ENCODE measurements at places on chromosomes 1 and 21.
A peak's percentile ranks its signal among the peaks of the same experiment; 100 is the strongest.

GRCh38 chr1:93844262-93845045 is 34.6 kb downstream of the DNTTIP2 start:
- peak; percentile 68 for DNase-seq

GRCh38 chr1:206923009-206923960 is 1.5 kb upstream of the FCMR start:
- DNase-seq: no peak

DNA sequence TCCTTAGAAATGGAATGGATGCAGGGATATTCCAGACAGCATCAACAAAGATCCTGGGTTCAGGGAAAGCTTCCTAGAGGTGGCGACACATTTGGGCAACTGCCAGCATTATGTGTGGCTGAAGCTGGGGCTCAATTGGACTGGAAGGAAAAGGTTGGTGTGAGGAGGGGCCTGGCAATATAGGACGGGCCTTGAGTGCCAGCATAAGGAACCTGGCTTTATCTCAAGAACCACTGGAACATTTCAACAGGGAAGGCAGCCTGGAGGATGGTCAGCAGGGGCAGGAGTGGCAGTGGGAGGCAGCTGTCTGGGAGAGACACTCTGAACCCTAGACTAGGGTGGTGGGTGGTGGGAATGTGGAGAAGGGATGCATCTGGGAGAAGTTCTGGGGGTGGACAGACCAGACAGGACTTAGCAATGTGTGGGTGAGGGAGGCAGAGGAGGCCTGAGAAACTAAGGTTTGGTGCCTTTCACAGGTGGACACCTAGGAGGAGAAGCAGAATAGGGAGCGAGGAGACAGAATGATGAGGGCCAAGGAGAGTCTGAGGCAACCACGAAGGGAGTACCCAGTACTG is 3.5 kb downstream of the SH3BGRL3 start:
- no peak for DNase-seq

DNA sequence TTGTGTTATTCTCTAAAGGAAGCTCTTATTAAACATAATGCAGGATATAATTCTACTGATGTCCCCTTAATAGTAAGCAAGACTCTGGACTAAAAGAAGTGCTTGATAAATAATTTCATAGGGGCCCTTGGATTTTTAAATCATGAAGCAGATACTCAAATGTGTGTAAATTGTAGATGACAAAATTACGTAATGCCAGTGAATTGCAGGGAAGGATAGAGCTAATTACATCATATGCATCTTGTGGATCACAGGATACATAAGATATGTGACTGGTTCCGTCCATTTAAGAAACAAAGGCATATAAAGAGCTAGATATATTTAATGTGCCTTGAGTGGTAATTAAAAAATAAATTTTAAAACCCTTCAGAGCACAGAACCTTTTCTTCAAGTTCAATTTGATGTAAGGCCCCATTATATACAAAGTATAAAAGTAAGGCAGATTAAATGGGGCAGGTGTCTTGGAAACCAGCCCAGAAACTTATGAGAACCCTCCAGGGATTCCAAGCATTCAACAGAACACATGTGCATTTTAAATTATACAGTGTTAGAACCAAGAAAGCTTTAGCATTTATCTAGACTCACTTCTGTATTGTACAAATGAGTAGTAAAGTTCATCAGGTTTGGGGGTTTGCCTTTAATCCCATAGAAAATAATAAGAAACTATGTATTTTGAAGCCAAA is 190.4 kb downstream of the NCAM2 start:
- no peak for DNase-seq

GRCh38 chr21:44442266-44443125 is 12.8 kb upstream of the LRRC3 start:
- DNase-seq: no peak

DNA sequence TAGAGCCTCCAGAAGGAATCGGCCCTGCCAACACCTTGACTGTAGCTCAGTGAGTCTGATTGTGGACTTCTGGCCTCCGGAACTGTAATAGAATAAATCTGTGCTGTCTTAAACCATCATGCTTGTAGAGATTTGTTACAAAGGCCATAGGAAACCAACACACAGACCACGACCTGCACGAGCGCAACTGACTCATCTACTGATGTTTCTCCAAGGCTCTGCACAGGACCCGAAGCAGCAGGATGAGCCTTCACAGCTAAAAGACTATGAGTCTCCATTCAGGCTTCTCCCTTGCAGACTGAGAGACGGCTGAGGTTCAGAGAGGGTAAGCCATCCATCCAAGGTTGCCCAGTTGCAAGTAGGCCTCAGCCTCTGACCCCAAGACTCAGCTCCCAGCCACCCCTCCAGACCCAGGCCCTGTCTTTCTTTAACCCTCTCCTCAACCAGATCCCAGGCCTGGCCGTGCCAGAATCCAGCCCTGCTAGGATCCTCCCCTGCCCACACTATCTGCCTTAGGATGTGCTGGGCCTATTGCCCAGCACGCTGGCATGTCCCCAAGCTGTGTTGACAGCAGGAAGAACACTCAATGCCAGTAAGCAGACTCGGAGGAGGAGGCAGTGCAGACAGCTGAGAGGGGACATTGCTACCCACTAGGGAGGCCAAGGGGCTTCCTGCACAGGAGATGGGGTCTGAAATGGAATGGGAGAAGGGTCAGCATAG is 109.0 kb downstream of the HMGB4 start:
- no peak for DNase-seq

DNA sequence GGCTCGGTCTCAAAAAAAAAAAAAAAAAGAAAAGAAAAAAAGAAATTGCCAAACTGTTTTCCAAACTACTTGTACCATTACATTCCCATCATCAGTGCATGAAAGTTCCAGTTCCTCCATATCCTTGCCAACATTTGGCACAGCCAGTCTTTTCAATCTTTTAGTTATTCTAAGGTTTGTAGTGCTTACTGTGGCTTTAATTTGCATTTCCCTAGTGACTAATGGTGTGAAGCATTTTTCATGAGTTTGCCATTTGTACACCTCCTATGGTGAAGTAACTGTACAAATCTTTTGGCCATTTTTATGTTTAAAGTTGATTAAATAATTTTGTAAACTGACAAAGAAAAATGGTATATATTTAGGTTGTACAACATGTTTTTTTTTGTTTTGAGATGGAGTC is 70.7 kb downstream of the DEGS1 start:
- no peak for DNase-seq

DNA sequence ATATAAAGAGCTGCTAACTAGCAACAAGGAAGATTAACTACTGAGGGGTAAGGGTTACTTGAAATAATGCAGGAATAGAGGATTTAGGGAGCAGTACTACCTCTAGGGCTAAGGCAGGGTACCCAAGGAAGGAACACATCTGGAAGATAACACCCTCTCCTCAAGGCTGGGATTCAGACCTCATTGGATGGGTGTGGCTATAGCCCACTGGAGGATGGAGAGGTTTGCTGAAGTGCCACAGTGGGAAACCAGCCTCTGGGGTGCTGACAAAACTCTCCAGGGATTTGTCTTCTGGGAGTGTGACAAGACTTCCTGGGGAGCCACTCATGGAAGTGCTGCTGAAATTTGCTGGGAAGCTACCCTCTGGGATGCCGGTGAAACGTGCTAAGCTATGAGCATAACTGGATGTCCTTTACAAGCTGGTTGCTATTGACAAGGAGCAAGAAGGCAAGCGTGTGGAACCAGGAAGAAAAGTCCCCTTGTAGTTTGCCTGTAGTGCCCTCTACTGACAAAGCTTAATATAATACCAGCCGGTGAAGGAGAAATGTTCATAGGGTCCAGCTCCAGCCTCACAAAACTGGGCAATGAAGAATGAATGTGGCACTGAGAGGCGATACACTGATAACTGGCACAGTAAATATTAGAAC is 122.8 kb upstream of the USP24 start:
- peak; percentile 66 for DNase-seq

DNA sequence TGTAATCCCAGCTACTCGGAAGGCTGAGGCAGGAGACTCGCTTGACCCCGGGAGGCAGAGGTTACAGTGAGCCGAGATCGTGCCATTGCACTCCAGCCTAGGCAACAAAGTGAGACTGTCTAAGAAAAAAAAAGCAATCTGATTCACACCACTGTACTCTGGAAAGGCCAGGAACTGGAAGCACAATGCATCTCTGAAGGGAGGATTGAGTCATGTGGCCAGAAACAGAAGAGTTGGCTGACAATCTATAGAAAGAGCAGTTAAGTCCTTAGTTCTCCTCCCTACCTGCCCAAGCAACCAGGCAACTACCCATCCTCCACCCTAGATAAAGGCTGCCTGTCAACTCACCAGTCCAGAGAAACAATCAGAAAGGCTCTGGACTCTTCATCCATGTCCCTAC is 45.9 kb downstream of the PIK3R3 start:
- DNase-seq: no peak

DNA sequence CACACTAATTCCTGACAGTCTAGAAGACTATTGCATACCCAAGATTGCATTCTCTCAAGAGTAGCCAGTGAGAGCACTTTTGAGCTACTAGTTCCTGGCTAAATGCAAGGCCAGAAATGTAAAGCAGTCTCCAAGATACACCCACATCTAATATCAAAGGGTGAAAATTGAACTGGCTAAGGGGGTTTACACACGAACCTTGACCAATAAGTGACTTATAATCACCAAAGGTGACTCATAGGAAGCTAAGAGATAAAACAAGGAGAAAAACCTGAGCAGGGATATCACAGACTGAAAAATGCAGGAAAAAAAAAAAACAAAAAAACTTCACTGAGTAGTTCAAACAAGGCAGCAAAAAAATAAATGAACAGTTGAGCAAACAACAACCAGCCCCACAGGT is 172.2 kb upstream of the RRP15 start:
- DNase-seq: no peak

GRCh38 chr1:25642574-25643108 is 26.1 kb downstream of the MAN1C1 start:
- DNase-seq: no peak

DNA sequence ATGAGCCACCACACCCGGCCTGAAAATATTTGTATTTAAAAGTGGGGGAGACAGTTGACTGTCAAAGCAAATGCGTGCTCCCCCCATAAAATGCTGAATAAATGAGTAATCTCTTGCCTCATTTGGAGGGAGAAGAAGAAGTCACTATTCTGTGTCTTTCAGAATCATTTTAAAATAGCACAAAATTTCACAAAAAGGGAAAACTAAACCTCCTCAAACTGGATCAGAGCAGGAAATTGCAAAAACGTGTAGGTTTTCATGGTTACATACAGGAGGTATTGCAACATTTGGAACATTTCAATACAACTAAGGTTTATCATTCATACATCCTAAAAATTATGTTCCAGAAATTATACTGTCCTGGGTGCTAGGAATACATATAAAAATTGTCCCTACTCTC is 13.6 kb downstream of the MTF1 start:
- DNase-seq: no peak

DNA sequence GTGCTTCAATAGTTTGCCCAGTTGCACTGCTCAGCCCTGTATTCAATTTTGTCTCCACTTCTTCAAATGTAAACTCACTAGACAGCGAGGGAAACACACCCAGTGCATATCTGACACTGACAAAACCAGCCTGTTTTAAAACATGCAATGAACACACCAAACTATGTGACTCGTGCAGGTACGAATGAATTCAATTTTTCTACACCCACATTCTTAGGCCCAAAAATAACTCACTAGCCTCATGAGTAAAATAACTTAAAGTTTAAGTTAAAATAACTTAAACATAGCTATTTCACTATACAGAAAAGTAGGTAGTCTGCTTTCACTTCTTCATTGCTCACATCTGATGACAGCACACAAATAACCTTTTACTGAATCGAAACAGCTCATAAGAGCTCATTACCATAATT is 21.1 kb downstream of the TTC13 start:
- no peak for DNase-seq

DNA sequence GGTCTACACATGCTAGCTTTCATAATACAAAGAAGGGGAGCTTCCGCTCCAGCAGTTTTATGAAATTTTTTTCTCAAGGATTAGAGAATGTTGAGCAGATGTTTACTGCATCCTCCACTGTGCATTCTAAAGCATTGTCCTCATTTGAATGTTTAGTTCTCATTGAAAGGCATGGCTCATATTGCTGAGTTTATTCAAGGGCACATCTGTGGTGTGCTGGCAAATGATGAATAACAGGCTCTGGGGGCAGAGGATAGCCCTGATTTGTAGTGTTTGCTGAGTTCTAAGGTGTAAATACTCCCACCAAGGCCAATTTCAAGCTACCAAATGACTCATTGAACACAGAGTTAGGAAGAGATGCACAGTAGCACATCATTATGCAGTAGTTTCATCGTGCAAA is 303.2 kb upstream of the FAM78B start:
- DNase-seq: no peak

- DNase-seq: no peak
These were observed 42.3 kb downstream of the HMGB4 start for GRCh38 chr1:33906156-33906555.

DNA sequence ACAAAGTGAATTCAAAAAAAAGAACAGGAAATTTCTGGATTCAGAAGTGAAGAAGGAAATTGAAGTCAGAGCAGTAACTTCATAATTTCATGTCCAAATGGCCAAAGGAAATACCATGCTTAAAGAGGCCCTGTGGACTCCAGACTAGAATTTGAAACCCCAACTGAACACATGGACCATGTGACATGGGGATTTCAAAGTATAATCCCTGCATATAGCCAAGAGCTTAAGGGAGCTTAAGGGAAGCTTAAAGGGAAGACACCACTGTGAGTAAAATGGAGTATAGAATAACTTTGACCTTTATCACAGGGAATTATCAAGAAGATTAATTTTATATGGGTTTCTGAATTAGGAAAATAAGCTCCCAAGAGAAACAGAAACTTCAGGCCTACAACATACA is 241.8 kb upstream of the POGK start:
- DNase-seq: no peak

- DNase-seq: peak; percentile 99
These were observed 53.4 kb upstream of the IFFO2 start for GRCh38 chr1:19009882-19010321.

DNA sequence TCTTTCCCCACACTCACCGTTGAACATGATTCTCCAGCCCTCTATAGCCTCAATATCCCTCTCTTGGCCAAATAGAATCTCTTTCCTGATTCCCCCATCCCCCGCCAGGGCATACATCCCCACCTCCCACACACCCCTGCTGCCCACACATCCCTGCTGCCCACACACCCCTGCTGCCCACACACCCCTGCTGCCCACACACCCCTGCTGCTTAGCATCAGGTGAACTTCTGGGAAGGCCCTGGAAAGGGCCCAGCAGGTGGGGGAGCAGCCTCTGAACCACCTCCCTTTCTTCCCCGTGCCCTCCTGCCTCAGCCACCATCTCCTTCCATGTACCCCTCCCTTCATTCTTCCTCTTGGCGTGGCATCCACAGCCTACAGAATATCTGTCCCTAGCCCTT is 15.9 kb upstream of the IFNLR1 start:
- DNase-seq: no peak

All from islet precursor cell (in vitro differentiated cells).